ENCODE measurements at places on chromosomes 1 and 21. TPM values are rescaled to one million over a fixed set of nuclear protein-coding genes. Genes with fewer than 3 reads are reported as not detected.
A peak's percentile ranks its signal among the peaks of the same experiment; 100 is the strongest.

GRCh38 chr1:111281411-111281810 is 9.2 kb upstream of the CHIA start:
- DNase-seq = no peak

Gene CACNA1E
- not detected for total RNA-seq

DNA sequence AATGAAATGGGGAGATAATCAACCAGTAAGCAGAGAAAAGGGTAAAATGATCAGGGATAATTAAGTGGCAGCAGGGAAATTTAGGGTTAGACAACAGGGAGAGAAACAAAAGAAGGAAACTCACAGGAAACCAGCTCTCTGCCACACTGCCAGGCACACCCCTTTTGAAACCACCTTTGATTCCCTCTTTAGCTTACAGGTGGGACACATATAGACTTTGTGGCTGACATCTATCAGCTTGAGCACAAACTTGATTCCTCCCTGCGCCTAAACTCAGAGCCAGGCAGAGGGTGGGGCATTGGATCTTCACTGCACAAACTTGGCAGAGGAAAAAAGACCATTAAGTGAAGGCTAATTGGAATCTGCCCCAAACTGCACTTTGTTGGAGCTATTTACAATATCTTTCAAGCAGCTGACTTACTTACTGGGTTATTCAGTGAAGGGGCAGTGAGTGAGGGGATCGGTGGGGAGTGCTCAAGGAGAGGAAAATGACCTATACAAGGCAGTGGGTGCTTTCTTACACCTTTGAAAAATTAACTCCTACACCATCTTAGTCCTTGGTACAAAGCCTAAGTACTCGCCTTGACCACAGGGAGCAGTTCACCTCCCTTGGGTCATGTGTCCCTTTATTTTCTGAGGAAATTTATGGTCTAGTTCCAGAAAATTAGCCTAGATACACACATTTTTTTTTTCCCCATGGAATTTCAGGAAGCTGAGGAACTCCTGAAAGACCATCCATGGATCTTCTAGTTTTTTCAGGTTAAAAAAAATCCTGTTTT is 60.2 kb downstream of the PBX1 start:
- DNase-seq = no peak

GRCh38 chr1:194159941-194160340 is 973.5 kb upstream of the B3GALT2 start:
- DNase-seq = peak; percentile 10

Gene CD1C
- not detected for total RNA-seq

GRCh38 chr1:10484521-10484920 is 9.8 kb downstream of the PEX14 start:
- DNase-seq = no peak

Gene FCGR2B
- not detected for total RNA-seq

Gene ACTRT2
- not detected for total RNA-seq

- peak; percentile 12 for DNase-seq
These were observed 1382.2 kb upstream of the B3GALT2 start for GRCh38 chr1:194568610-194569009.

DNA sequence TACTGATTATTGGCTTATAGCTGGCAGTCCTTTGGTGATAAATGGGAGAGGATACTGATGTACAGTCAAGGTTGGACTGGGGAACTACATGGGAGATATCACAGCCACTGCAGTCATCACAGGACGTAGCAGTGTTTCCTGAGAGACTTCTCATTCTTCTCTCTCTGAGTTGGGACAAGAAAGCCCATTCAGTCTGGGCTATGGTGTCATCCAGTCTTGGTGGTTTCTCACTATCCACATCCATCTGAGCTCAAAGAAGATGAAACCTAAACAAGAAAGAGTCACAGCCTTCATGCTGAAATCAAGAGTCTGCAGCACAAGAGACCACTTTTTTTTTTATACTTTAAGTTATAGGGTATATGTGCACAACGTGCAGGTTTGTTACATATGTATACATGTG is 12.8 kb upstream of the CD53 start:
- DNase-seq = no peak

GRCh38 chr1:58908561-58909560 is 125.0 kb upstream of the JUN start:
- peak; percentile 84 for DNase-seq

Gene HSD3B1
- not detected for total RNA-seq

GRCh38 chr1:118563981-118564951 is 379.2 kb upstream of the SPAG17 start:
- no peak for DNase-seq

- DNase-seq = peak; percentile 78
These were observed 11.6 kb downstream of the PCBP3 start for GRCh38 chr21:45655124-45655523.

DNA sequence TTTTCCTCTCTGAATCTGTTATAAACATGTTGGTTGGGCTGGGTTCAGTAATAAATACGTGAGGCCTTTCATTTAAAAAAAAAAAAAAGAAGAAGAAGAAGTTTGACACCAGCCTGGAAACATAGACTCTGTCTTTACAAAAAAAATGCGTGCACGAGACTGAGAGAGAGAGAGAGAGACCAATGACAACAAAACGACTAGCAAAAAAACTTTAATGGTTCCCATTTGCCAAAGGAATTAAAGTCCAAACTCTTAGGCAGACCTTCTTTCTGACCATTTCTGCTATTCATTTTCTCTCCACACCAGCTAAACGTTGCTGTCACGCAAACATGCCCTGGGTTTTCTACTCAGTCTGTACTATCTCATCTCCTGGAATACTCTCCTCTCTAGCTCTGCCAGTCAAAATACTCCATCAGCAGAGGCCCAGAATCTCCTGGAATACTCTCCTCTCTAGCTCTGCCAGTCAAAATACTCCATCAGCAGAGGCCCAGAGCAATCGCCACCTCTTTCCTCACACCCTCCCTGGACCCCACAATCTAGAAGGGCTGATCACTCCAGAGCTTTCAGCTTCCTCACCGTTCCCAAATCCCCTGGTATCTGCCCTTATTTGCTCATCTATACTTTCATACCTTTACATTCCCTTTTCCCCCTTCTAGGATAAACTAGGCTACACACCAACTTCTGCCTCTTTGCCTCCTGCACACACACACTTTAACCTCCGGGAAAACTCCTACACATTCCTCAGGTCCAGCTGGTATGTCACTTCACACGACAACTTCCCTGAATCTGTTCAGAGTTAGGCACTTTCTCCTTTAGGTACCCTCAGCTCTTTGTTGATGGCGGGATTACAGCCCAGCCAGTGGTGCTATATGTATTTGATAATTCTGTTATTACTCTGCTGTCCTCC is 100.0 kb downstream of the CDC7 start:
- DNase-seq = no peak

GRCh38 chr21:28892199-28893111 is 100.2 kb downstream of the LTN1 start:
- DNase-seq = no peak

Gene PSMG1
- total RNA-seq = 51.1 TPM

Gene STK40
- 13.9 TPM for total RNA-seq

DNA sequence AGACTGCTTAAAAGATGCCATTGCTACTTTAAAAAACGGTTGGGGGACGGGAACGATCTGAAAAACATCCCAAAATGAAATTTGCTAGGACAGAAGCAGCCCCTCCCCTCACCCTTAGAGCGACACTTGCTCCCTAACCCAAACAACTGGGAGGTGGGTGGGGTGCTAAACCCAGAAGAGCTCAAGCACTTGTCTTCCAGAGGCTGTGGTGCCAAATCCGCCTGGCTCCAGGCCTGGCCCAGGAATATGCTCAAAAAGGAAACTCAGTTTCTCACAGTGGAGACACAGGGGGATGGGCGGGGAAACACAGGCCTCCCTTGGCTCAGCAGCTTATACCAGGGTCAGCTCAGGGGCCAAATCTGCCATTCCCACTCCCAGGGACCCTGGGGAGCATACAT is 644 bp upstream of the PBXIP1 start:
- DNase-seq = no peak

- no peak for DNase-seq
These were observed 125.3 kb upstream of the NGF start for GRCh38 chr1:115463347-115463746.

GRCh38 chr1:72063364-72064044 is 218.8 kb downstream of the NEGR1 start:
- peak; percentile 13 for DNase-seq

Gene SYNC
- 103 TPM for total RNA-seq

DNA sequence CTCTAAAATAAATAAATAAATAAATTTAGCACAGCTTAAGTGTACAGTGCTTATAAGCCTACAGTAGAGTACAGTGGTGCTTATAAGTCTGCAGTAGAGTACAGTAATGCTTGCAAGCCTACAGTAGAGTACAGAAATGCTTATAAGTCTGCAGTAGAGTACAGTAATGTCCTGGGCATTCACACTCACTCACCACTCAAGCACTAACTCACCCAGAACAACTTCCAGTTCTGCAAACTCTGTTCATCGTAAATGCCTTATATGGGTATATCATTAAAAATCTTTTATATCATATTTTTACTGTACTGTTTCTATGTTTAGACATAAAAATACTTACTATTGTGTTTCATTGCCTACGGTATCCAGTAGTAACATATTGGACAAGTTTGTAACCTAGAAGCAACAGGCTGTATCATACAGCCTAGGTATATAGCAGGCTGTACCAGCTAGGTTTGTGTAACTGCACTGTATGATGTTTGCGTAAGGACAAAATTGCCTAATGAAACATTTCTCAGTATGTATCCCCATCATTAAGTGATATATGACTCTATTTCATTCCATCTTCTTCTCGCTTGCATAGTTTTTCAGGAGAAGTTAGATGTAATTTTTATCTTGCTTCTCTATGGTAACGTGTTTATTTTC is 14.0 kb upstream of the S100B start:
- peak; percentile 43 for DNase-seq

- DNase-seq = no peak
These were observed 16.1 kb downstream of the CD101 start for GRCh38 chr1:117017648-117018047.

- no peak for DNase-seq
These were observed 265.0 kb downstream of the NPHP4 start for GRCh38 chr1:5727191-5727590.

DNA sequence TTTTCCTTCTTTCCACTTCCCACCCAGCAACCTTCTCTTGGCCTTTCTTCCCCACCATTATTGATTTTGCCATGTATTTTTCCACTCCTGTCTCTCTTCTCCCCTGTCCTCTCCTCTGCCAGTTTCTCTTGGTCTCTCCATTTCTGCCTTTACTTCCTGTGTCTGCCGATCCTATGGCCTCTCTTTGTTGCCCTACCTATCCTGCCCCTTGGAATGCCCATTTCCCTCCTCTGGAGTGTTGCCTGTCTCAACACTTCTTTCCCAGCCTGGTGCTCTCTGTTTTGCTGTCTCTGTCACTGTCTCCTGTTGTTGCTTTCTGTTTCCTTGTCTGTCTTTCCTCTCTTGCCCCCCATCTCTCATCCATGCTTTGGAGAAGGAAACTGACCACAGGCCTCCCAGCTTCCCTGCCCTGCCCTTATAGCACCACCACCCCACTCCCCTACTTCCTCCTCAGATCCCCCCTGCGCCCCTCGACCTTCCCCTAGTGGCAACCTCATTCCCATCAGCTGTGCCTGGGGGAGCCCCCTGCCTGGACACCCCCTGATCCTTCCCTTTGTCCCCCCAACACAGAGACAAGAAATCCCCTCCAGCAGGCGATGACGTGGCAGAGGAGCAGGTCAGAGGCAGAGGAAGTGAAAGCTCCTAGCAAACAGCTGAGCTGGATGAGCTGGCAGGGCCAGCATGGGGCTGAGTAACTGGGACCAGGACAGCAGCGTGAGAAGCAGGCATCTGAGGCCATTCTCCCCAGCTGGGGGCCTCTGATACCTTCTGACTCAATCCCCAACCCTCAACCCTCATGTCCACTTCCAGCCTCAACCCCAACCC is 6.6 kb upstream of the ETV3L start:
- peak; percentile 97 for DNase-seq

Gene UROD
- total RNA-seq = 165 TPM

GRCh38 chr21:38330666-38331065 is 73.9 kb downstream of the KCNJ15 start:
- DNase-seq = no peak

GRCh38 chr1:59952065-59952464 is 25.5 kb upstream of the CYP2J2 start:
- DNase-seq = peak; percentile 4

Gene THEMIS2
- 4.5 TPM for total RNA-seq

DNA sequence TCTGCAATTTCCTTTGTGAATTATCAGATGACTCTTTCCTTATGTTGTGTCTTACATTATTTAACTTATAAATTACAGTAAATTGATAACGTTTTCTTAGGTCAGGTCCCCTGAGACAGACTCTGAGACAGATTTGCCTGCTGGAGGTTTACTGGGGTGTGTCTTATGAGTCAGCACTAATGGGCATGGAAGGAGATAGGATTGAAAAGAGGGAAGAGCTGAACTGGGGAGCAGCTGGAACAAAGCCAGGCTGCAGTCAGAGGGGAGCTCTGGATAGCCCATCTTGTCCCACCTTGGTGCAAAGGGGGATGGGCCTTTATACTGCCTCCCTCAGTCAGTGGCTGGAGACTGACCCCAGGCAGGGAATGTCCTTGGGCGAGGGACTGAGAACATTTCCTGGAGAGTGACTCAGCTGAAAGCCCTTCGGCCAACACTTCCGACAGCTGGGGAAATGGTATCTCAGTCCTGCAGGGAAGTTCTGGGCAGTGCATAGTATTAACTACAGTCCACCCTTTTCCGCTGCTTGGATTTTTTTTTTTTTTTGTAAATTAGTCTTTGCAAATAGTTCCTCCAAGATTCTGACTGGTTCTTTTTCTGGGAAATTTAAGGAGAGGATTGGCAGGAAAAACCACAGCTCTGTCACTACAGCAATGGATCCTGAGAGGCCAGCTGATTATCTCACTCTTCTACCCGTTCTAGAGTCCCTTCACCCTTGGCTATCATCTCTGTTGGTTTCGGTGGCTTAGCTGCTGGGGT is 39.1 kb upstream of the CDC42BPA start:
- peak; percentile 85 for DNase-seq

GRCh38 chr1:111193712-111194480 is 6.5 kb downstream of the DENND2D start:
- peak; percentile 5 for DNase-seq

Gene OR2AK2
- total RNA-seq = not detected

- DNase-seq = no peak
These were observed 494.6 kb downstream of the NEGR1 start for GRCh38 chr1:71787699-71788098.

GRCh38 chr21:46116189-46116775 is 18.4 kb downstream of the COL6A2 start:
- no peak for DNase-seq

Gene LCE3A
- not detected for total RNA-seq

DNA sequence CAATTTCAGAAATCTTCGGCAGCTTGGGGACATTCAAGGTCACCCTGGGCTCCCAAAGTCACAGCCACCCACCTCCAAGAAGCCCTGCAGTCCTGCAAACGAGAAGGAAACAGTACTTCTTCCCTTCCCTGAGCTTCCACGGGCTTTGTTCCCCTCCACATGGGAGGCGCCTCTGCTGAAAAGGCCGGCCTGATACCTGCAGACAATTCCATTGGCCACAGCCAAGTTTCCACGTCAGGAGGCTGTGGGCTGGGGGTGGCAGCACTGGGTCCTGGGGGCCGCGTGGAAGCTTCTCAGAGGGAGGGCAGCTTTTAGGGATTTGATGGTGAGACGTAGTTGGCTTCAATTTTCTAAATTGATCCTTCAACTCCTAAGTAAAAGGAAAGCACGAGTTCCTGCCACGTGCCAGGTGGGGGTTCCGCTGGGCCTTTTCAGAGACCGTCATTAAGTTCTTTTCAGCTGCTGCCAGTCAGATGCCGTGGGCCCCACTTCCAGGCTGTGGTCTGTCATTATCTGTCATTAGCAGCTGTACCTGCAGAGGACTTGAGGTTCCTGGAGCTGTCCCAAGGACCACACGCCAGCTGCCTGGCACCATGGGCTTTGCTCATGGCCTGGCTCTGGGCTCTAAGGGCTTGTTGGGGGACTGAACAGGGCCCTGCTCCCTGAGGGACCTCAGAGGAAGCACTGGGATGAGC is 98.7 kb downstream of the CRYAA start:
- DNase-seq = no peak

Gene HUNK
- 1.1 TPM for total RNA-seq
